ENCODE measurements at places on chromosomes 7 and 10.

GRCh38 chr7:136234040-136234439 is 256.9 kb upstream of the MTPN start:
- DNase-seq = no peak

GRCh38 chr10:10804998-10805740 is 212.5 kb upstream of the CELF2 start:
- no peak for DNase-seq

DNA sequence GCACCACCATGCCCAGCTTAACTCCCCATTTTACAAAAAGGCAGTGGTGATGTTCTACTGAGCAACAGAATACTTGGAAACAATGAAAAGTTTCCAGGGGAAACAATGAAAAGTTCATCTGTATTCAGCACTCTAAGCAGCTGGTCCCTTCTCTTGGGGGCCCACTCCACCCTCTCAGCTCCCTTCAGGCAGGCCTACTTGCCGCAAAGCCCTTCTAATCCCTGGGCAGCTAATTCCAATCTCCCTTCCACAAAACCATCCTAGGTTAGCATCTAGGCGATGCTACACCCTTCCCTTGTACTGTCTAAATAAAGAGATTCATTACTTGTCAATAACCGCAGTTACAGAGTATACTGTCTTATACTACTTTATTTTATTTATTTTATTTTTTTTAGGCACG is 79.1 kb downstream of the SPDYE5 start:
- DNase-seq = no peak

- DNase-seq = no peak
These were observed 45.5 kb upstream of the RNF148 start for GRCh38 chr7:122748195-122748594.

GRCh38 chr7:134850066-134850465 is 70.6 kb downstream of the CALD1 start:
- no peak for DNase-seq

DNA sequence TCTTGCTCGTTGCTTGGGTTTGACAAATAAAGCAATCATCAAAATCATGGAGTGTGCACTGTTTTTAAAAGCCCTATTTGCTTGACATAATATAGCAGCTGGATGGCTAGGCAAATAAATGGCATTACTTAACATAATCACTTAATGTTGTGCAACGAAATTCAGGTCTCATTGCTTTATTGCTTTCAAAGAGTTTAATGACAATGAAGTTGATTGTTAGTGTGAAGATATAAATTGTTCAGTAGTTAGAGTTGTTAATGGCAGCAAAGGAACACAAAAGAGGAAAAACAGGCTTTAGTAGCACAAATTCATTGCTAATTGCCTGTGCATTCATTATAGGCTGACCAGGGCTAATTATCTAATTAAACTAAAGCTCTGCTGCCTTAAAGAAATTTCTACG is 7.6 kb upstream of the ADO start:
- no peak for DNase-seq

DNA sequence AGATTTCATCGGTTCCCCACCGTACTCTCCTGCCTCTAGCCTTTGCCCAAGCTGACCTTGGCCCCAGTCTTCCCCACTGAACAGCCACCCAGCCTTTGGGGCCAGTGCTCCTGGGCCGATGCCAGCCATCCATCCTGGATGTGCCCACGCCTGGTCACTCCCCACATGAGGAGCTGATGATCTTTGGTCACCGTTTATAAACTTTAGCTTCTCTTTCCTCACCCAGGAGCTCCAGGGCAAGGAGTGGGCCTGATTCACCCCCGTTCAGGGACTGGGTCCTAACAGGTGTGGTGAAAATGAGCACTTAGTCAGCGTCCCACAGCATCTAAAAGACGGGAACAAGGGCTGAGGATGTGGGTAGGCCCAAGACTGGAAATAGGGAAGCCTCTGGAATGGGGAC is 22.9 kb downstream of the GTF2IRD1 start:
- no peak for DNase-seq

- peak; percentile 11 for DNase-seq
These were observed 458.8 kb upstream of the GHITM start for GRCh38 chr10:83680470-83680891.

DNA sequence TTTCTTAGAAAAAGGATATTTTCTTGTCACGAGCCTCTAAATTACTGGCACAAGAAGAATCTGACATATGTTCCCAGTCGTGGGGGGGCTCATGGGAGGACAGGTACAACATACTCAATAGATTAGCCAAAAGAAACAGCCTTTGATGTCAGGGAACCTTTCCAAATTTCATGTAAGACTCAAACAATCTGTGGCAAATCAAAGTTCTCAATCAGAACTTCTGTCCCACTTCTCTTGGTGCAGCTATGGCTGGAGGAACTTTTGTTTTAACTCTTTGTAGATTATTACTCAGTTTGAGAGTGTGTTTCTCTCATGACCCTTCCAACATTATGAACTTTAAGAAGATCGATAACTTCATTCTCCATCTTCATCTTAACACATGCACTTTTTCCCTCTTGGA is 114.3 kb upstream of the ARID5B start:
- DNase-seq = no peak

DNA sequence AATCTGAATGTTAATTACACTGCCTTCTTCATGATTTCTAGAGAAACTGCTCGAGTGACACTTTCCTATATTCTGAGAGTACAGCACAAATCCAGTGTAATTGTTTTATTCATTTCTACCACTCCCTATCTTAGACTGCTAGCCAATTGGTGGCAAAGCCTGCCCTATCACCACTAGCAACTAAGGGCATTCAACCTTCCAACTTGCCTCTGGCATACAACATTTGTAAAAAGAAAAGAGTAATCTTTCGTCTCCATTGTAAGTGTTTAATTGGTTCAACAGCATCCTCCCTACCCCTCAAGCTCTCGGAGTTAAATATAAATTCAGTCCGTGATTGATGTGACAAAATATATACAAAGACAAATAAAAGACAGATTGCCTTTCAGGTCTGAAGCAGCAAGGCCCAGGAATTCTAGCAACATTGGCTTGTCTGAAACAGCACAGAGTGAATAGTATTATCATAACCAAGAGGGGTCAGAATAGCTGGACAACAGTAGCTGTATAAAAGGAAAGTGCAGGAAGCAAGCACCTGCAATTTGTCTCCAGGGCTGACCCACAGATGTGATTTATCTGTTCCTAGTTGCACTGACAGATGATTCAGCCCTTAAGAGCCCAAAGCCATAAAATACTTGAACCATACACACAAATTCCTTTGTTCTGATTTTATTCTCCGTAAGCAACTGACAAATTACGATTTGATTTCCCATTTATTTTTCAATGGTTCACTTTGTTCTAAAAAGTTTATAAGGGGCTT is 47.6 kb upstream of the ANKRD1 start:
- DNase-seq = no peak

DNA sequence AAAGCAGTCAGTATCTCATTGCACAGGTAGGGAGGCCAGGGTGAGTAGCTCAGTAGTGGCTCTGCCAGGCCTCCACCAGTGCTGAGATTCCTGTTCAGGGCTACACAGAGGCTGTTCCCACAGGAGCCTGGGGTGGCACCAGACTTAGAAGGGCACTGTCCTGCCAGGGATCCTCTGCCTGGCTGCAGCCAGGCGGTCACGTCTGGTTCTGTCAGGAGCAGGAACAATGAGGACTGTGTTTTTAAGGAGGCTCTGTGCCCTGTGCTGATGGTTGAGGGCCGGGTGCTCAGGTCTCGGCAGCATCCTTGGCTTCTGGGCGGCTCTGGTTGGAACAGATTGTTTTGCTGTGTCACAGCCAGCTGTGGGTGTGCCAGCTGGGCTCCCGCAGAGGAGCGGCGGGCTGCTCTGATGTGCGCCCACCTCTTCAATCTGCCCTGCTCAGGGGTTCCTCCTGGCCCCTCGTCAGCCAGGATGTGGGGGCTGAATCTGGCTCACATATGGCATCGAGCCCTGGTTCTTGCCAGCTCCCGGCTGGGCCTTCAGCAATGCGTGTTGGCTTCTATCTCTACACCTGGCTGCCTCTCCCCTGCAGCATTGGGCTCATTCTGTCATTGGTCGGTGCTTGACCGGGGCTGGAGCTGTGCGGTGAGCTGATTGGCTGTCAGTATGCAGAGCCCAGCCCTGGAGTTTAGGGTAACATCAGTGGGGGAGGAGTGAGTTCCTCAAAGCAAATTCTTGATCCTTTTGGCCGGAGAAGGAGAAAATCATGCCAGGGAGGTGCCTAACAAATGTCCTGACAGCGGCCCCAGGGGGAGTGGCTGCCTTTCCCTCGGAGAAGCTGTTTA is 41.2 kb downstream of the TACR2 start:
- DNase-seq = no peak

- no peak for DNase-seq
These were observed 549.2 kb upstream of the SEMA3D start for GRCh38 chr7:85736085-85736484.

DNA sequence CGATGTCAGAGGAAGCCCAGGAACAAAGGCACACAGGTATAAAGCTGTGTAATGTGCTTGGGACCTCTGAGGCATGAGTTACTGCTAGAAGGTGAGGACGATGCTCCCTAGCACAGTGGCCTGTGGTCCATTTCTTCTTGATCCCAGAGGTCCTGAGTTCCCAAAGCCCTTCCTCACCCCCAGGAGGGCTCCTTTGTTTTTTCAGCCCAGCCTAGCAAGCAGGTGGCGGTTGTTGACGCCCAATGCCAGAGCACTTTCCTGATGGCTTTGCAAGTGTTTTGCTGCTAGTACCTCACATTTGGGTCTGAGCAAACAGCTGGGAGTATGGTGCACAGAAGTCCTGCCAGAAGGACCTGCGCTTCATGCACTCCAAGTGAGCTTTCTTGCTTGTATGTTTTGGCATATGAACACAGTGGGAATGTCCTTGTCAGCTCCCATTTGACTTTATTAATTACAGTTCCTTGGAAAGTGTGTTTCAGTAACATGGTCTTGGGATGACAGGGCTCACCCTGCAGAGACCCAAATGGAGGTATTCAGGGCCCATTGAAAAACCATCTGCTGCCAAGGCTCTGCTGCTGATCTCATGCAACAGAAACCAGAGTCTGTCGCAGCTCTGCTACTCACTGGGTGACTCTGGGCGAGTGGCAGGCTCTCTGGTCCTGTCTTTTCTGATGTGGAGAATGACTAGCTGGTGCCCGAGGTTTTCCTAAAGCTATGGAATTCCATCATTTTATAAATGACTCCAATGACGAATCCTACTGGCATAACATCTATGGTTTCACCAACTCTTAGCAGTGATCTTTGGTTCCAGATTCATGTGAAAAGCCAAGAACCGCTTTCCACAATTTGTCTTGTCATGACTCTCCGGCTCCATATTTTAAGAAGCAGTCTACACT is 134.9 kb downstream of the ARID5B start:
- no peak for DNase-seq

GRCh38 chr7:44212018-44212417 is 11.2 kb downstream of the YKT6 start:
- DNase-seq = no peak

DNA sequence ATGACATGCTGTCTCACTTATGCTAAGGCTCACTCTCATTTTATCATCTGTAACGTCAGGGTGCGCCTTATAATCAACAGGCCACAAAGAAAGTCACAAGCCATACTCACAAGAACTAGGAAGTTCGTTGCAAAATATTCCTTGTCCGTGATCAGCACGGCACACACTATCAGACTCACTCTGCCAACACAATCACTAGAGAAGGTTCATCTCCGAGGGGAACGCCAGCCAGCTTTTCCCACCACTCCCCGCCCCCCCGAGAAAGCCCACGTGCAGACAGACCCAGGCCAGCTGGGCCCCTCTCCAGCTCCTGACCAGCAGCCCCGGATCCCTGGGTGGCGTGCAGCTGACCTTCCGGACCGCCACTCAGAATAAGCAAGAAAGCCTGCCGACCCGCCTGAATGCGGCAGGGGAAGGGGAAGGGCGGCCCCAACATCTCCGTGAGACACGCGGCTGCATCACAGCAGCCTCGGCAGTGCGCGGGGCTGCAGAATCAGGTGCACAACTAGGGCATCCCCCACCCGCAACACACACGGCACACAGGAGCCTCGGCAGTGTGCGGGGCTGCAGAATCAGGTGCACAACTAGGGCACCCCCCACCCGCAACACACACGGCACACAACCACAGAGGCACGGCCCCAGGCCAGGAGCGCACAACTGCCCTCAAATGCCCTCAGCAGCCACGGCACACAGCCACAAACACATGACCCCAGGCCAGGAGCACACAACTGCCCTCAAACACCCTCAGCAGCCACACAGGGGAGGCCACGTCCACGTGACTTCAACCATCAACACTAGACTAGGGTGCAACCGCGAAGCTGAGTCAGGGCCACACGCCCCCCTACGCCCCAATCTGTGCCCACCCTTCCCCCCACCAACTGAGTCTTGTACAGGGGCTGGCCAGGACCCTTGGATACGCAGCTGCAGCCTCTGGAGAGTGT is 2.5 kb upstream of the GPR146 start:
- no peak for DNase-seq

- DNase-seq = no peak
These were observed 18.3 kb upstream of the ST8SIA6 start for GRCh38 chr10:17472481-17473227.

GRCh38 chr10:47309408-47310089 is 9.6 kb downstream of the GDF10 start:
- no peak for DNase-seq

GRCh38 chr10:127468632-127469031 is 80.5 kb upstream of the NPS start:
- no peak for DNase-seq

All from CD4-positive, CD25-positive, alpha-beta regulatory T cell (primary cell).